ENCODE measurements at places on chromosomes 12 and 14.

- no peak for DNase-seq
These were observed 60.5 kb downstream of the SLC38A1 start for GRCh38 chr12:46208370-46208769.

GRCh38 chr12:92503971-92504593 lies 198.7 kb upstream of the PLEKHG7 start:
- DNase-seq: no peak

GRCh38 chr12:50934981-50935807 lies 17.1 kb upstream of the HIGD1C start:
- DNase-seq: no peak

- no peak for DNase-seq
These were observed 216.1 kb downstream of the PPM1H start for GRCh38 chr12:62718762-62719426.

DNA sequence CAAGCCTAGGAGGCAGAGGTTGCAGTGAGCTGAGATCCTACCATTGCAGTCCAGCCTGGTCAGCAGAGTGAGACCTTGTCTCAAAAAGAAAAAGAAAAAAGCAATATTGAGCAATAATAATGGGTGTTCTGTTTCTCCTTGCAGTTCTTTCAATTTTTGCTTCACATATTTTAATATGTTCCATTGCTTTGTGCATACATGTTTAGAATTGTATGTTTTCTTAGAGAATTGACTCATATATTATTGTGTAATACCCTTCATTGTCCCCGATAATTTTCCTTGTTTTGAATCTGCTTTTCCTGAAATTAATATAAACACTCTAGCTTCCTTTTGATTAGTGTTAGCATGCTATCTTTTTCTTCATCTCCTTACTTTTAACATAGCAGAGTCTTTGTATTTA lies 138.4 kb upstream of the NPAS3 start:
- DNase-seq: no peak

DNA sequence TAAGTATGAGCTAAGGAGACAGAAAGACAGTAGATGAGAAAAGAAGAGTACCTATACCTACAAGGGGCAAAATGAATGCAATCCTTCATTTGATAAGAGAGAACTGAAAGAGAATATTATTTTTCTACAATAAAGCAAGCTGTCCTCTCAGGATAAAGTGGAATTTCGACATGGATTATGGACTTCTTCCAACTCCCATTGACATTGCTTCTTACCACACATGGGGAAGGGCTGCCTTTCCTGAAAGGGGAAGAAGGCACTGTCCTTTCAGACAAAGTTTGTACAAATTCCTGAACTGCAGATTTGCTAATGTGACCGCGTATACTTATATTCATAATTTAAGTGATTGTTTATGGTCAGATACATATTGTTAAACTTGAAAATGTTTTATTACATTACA lies 4.3 kb upstream of the HEBP1 start:
- DNase-seq: no peak

Measured in GM13976 (cell line).